ENCODE measurements at places on chromosomes 3 and 15.

- no peak for DNase-seq
Observed at GRCh38 chr3:46163556-46164041, 44.5 kb downstream of the CCR1 start.

DNA sequence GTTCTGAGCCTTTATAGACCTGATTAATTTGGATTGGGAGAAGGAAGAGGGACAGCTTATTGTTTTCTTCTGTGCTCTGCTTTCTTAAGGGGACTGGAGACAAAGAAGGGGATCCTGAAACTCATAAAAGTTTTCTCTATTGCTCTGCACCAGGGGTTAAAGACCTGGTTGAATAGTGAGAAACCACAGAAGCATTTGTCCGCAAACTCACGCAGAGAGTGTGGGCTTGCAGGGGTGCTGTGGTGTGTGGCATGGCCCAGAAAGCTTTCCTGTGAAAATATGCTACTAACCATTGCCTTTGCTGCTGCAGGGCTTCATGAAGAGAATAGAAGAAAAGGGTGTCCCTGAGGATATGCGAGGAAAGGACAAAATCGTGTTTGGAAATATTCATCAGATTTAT lies 73.1 kb upstream of the UMPS start:
- DNase-seq, result no peak

DNA sequence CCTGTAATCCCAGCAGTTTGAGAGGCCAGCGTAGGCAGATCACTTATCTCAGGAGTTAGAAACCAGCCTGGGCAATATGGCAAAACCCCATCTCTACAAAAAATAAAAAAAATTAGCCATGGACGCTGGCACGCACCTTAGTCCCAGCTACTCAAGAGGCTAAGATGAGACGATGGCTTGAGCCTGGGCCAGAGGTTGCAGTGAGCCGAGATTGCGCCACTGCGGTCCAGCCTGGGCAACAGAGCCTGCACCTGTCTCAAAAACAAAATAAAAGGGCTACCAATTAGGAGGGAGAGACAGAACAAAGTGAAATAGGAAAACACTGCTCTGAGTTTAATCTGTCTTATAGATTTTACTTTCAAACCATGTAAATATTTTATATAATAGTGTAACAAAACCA lies 33.8 kb downstream of the MSL2 start:
- peak; percentile 69 for DNase-seq

GRCh38 chr3:53114412-53115074 lies 15.7 kb downstream of the RFT1 start:
- no peak for DNase-seq

GRCh38 chr3:23073724-23074305 lies 129.3 kb upstream of the UBE2E2 start:
- no peak for DNase-seq

DNA sequence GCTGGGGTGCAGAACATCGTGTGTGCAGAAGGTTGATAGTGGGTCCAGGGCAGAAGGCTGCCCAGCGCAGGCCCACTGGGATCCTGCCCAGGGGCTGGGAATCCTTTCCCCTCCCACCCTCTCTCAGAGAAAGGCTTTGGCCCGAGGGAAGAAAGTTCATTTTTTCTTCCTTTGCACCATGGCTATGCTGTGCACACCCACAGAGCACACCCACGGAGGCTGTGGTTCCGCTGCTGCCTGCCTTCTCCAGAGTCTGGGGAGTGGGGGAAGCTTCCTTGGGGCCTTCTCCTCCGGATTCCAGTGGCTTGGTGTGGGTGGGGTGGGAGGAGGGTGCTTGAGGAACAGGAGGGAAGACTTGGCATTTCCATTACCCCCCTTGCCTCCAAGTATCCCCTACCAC lies 7.0 kb upstream of the PRKCD start:
- DNase-seq, result no peak

DNA sequence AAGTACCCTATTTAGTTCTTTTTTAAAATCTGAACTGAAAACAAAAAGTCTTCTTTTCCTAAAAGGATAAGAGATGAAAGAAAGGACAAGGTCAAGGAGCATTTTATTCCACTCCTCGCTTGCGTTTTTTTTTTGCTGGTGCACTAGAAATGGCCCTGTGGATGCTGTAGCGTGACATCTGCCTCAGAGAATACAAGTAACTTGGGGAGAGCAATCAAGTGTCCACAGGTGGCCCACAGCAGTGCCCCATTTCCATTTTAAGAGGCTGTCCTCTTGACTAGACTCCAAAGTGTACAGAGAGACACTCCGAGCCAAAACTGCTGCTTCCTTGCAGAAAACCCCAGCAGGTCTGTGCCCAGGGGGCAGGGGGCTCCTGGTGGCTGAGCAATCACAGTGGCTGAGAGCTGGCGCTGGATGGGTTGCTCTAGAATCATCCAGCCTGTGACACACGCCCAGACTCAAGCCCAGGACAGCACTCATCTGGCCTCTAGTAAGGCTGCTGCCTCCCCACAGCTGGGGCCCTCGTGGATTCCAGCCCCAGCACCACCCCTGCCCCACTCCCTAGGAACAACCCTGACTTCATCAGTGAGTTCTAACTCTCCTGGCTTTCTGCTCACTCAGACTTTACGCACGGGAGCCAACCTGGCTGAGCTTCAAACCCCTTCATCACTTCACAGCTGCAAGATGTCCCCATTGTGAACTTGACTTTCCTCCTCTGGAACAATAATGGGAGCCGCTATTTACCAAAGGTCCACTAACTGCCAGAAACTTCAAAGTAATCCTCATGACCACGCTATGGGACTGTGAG lies 71.1 kb upstream of the SPATA12 start:
- DNase-seq, result peak; percentile 80

- no peak for DNase-seq
Observed at GRCh38 chr3:65265942-65266590, 578.3 kb upstream of the ADAMTS9 start.

- no peak for DNase-seq
Observed at GRCh38 chr3:143847787-143848631, at the start of gene SLC9A9. Gene SLC9A9 (minus strand): TSS chr3:143848468. CDS start chr3:143848322, 146 bp downstream.

GRCh38 chr3:154954757-154955156 lies 125.4 kb upstream of the MME start:
- no peak for DNase-seq

DNA sequence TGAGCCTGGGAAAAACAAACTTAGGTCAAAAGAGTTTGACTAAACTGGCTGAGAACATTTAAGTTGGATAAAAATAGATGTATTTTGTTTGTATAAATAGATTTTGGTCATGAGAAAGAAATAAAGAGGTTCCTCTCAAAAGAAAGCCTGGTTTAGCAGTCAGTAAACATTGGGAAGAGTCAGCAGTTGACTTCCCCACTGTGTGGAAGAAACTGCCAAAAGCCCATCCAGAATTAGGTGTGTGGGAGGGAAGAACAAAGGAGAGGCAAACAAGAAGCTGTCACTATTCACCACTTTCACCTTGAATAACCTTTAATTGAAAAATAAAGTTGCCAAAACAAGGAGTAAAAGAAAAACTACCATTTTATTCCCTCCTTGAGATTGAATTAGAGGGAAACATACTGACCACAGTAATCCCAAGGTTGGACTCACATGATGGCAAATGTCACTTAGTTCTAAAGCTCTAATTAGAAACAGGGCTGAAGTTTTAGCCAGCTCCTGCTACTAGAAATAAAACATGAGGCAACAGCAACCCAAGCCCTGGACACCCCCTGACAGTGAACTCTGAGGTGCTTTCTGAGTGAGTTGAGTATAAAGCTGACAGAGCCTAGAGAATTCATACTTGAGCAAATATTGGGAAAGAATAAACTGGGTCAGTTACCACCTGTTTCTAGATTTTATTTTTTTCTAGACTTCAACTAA lies 139.3 kb downstream of the SERPINI1 start:
- no peak for DNase-seq

- DNase-seq, result no peak
Observed at GRCh38 chr15:77057072-77057471, 13.8 kb downstream of the TSPAN3 start.

DNA sequence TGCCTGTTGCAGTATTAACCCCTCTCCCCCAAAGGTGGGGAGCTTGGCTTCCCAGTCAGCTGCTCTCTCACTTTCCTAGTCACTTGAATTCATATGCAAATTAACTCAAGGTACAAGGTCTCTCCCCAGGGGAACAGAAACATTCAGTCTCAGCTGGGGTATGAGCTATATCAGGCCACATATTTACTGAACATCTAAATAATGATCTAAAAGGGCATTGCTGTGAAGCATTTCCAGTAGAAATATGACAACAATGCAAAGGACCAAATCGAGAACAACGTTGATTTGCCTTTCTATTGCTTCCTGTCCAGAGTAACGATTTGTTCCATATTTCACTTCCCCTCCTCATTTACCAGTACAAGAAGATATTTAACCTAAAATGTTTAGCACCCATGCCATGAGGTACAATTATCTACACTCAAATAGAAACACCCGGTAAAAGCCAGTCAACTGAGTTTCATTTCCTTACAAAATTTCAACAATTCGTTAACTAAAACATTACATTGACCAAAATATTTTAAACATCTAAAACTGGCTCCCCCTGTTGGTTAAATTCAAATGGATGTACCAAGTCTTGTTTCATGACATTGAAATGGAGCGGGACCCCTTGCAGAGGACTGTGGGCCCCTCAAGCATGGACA lies 36.5 kb upstream of the KLHL6 start:
- DNase-seq, result no peak

DNA sequence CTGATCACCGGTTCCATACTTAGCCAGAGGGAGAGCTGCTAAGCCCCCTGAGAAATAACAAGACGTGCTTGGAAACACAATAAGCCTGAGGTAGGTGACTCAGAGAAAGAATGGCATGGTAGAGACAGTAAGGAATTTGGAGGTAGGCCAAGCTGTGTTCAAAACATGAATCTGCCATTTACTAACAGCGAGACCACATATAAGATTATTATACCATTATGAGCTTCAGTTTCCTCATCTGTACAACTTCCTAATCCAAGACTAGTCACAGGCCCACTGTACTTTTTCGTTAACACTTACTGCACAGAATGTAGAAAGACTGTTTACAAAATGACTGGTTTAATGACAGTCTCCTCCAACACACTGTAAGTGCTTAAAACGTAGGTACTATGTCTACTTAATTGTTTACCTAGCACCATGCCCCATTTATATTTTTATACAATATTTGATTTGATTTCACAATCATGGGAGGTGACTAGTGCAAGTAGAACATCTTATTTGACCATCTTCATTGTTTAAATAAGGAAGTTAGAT lies 25.7 kb downstream of the ATOSA start:
- DNase-seq, result no peak

- DNase-seq, result no peak
Observed at GRCh38 chr3:124772081-124772831, 42.0 kb downstream of the UMPS start.

DNA sequence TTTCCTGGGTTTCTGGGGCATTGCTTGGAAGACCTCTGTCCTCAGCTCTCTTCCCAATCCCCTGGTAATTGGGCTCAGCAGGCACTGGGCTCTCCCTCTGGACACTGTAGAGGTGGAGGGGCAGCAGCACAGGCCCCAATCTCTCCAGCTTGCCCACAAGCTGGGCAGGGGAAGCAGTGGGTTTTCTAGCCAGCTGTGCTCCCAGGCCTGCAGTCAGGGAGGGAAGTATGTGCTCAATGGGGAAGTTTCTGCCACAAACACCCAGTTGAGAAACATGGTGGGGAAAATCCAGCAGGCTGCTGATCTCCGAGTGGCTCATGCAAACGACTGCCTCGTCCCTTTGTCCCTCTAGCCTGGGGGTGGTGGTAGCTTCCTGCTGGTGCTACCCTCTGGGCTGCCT lies 12.8 kb upstream of the RFT1 start:
- DNase-seq, result no peak

DNA sequence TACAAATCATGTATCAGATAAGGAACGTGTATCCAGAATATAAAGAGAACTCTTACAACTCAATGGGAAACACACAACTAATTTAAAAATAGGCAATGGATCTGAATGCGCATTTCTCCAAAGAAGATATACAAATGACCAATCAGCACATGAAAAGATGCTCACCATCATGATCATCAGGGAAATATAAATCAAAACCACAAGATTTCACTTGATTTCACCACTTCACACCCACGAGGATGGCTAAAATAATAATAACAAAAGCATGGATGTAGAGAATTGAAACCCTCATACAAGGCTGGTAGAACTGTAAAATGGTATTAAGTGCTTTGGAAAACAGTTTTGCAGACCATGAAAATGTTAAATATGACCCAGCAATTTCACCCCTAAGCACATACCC lies 26.7 kb upstream of the SLC12A8 start:
- no peak for DNase-seq

DNA sequence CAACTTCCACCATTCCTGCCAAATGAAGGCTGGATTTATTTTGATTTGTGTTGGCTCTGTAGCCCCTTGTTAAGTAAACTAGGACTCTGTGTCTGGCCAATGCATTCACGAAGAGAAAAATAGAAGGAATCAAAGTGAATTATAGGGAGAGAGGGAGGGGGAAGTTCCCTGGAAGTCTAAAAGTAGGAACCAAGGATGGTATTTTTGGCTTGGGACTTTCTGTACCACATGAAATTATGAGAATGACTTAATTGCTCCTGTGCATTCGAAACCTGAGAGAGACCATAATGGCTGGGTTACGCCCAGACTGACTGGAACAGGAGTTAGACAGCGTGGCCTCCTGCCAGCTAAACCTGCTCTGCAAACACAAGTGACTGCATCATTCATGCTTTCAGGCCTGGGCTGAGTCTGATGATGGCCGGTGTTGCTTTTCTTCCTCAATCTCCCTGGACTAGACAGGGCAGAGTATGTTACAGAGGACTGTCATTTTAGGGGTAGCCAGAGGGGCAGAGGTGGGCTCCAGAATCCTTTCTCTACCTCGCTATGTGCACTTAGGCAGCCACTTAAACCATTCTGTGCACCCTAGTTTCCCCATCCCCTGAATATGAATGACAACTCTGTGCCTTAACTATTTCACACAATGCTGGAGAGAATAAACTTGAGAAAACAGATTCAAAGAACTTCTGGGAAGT lies 58.9 kb downstream of the MYO1E start:
- DNase-seq, result peak; percentile 75

DNA sequence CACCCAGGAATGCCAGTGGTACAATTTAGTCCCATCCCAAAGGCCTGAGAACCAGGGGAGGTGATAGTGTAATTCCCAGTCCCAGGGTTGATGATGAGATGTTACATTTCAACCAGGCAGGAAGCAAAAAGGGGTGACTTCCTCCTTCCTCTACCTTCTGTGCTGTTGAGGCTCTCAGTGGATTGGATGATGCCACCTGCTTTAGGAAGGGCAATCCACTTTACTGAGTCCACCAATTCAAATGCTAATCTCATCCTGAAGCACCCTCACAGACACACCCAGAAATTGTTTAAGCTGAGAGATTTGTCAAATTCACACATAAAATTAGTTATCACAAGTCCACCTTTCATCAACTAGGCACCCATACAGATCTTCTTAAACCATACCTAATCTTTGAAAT lies 418.5 kb upstream of the GOLIM4 start:
- no peak for DNase-seq

- no peak for DNase-seq
Observed at GRCh38 chr3:172688588-172688987, 22.3 kb downstream of the NCEH1 start.

DNA sequence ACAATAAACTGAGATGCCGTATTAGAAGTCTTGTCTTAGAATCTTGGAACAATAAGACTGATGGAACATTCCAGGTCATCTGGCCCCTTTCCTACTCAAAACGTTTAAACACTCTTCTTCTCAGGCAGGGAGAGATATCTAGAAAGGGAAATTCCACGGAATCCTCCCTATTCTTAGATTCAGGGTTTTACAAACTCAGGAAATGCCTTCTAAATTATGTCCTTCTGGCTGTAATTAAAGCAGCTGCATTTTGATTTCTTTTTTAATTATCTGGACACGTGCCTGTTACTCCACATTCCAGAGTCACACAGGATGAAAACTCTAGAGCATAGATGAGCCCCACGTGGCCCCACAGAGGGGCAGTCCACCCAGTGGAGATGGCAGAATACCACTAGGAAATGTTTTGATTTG lies 41.5 kb upstream of the MTMR10 start:
- DNase-seq, result no peak

All from Right ventricle myocardium inferior (tissue), 1 donor.